Spinal cord (tissue), 10 donors: ENCODE measurements at places on chromosomes 6 and 20.

DNA sequence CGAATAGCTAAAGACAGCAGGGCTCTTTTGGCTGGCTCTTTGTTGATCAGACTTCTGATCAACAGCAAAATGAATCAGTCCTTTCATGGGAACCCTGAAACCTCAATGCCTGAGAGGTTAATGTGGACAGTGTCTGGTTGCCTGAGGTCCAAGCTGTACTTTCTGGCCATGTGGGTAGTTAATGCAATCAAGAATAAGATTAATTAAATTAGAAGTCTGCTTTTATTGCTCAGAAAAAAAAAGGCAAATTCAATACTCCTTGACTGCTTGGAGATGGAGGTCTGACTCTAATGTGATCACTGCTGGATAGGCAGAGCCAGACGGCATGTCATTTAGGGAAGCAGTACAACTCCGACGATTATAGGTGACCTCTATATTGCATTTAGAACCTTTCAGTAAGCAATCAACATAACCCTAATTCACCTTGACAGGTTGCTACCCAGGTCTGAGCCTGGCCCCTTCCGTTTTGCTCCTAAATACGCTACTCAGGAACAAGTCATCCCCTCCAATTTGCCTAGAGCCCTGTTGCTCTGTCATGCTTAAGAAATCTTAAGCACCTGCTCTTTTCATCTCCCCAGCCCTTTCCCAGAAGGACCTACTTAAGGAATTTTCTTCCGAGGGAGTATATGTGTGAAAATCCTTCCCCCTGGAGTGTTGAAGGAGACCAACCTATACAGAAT is 370.0 kb upstream of the SPTLC3 start:
- no peak overlapping the region for H3K4me3 ChIP-seq
- no peaks in the 10 kb centered on the region for H3K27me3 ChIP-seq
- H3K4me1 ChIP-seq = peaks cover 2% of the 10 kb centered on the region
- no peak for DNase-seq

GRCh38 chr6:157669747-157670216 is 153.3 kb upstream of the SNX9 start:
- H3K4me1 ChIP-seq = peaks cover 14% of the 10 kb centered on the region
- no peaks in the 10 kb centered on the region for H3K27me3 ChIP-seq
- peaks cover 12% of the 10 kb centered on the region for H3K36me3 ChIP-seq
- H3K4me3 ChIP-seq = no peak overlapping the region
- peak overlapping the region; percentile 60 for H3K27ac ChIP-seq

DNA sequence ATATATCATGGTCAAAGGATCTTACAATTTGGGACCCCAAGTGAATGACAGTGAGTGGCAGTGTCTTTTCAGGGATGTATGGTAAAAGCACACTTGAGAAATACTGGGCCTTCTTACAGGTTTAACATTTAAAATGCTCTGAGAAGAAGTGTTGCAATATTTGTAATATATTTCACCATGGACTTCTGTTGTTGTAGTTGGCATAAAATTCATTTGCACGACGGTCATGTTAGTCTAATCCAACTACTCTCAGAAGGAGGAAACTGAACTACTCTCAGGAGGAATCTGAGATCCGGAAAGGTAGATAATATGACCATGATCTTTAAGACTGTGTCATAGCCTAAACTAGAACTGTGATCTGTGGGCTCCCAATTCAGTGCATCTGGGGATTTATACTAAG is 700.1 kb downstream of the HDGFL1 start:
- H3K27ac ChIP-seq = no peak overlapping the region
- no peak for DNase-seq
- H3K4me3 ChIP-seq = no peak overlapping the region
- no peaks in the 10 kb centered on the region for H3K27me3 ChIP-seq
- no peaks in the 10 kb centered on the region for H3K4me1 ChIP-seq

- no peak for DNase-seq
- H3K27me3 ChIP-seq = no peaks in the 10 kb centered on the region
- H3K36me3 ChIP-seq = no peaks in the 10 kb centered on the region
- H3K4me3 ChIP-seq = no peak overlapping the region
- no peaks in the 10 kb centered on the region for H3K4me1 ChIP-seq
These were observed 587.9 kb upstream of the FLRT3 start for GRCh38 chr20:14925300-14925699.

GRCh38 chr6:47059216-47059885 is 17.2 kb upstream of the ADGRF1 start:
- H3K4me3 ChIP-seq = no peak overlapping the region
- H3K36me3 ChIP-seq = no peaks in the 10 kb centered on the region
- no peak overlapping the region for H3K27ac ChIP-seq
- no peaks in the 10 kb centered on the region for H3K27me3 ChIP-seq
- no peak for DNase-seq

GRCh38 chr6:46105568-46105967 is 24.2 kb upstream of the ENPP4 start:
- no peak overlapping the region for H3K4me3 ChIP-seq
- no peaks in the 10 kb centered on the region for H3K27me3 ChIP-seq
- H3K27ac ChIP-seq = no peak overlapping the region
- no peaks in the 10 kb centered on the region for H3K4me1 ChIP-seq
- DNase-seq = no peak
- no peaks in the 10 kb centered on the region for H3K36me3 ChIP-seq

DNA sequence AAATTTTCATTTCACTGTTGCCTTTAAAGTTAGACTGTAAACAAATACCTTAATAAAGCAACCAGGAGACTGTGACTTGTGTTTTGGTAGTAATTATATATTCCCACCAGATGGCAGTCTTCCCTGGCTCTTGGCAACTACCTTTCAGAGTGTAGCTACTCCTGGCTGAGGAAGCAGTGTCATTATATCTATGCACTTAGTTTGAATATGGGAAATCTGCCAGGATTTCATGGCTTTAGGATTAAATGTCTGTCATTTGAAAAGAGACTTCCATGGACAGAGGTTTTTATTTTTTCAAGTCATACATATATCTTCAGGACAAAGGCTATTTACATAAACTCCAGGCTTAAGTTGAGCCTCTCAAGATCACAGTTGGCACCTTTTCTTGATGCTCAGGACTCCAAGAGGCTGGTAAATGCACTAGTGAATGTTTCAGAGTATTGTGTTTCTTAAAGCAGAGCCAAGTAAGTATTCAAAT is 160.1 kb downstream of the C6orf58 start:
- no peaks in the 10 kb centered on the region for H3K36me3 ChIP-seq
- H3K27ac ChIP-seq = no peak overlapping the region
- H3K4me1 ChIP-seq = no peaks in the 10 kb centered on the region
- DNase-seq = peak; percentile 60
- H3K4me3 ChIP-seq = no peak overlapping the region

DNA sequence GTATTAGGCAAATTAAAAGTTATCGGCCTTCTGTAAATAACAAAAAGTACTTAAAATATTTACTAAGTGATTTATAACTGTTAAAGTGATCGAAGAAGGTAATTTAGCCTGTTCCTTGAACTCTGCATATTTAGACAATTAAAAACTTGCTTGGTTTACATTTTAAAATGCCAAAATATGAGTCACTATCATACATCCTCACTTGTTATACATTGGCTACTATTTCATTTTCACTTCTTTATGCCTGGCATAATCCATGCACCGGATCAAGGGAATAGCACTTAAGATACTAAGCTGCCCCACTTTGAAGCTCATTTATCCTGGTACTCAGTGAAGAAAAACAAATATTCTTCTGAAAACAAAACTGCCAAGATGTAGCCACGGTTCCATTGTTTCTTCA is 344.6 kb downstream of the UBE3D start:
- no peaks in the 10 kb centered on the region for H3K36me3 ChIP-seq
- H3K27ac ChIP-seq = no peak overlapping the region
- no peaks in the 10 kb centered on the region for H3K4me1 ChIP-seq
- H3K4me3 ChIP-seq = no peak overlapping the region
- DNase-seq = no peak

- DNase-seq = no peak
- H3K27me3 ChIP-seq = no peaks in the 10 kb centered on the region
- H3K4me1 ChIP-seq = no peaks in the 10 kb centered on the region
- no peak overlapping the region for H3K4me3 ChIP-seq
- no peak overlapping the region for H3K27ac ChIP-seq
- H3K36me3 ChIP-seq = no peaks in the 10 kb centered on the region
These were observed 149.5 kb downstream of the RNF144B start for GRCh38 chr6:18536591-18537055.

- H3K4me1 ChIP-seq = no peaks in the 10 kb centered on the region
- no peak for DNase-seq
- H3K27ac ChIP-seq = no peak overlapping the region
- no peaks in the 10 kb centered on the region for H3K27me3 ChIP-seq
- H3K36me3 ChIP-seq = no peaks in the 10 kb centered on the region
These were observed 69.6 kb upstream of the TNFRSF21 start for GRCh38 chr6:47379328-47379727.

- H3K27me3 ChIP-seq = no peaks in the 10 kb centered on the region
- H3K27ac ChIP-seq = no peak overlapping the region
- peaks cover 4% of the 10 kb centered on the region for H3K4me1 ChIP-seq
- no peaks in the 10 kb centered on the region for H3K36me3 ChIP-seq
- peak; percentile 89 for DNase-seq
- no peak overlapping the region for H3K4me3 ChIP-seq
These were observed 4.4 kb upstream of the IBTK start for GRCh38 chr6:82251942-82252341.

GRCh38 chr20:1825507-1825906 is 69.7 kb upstream of the SIRPA start:
- no peaks in the 10 kb centered on the region for H3K36me3 ChIP-seq
- no peak for DNase-seq
- no peak overlapping the region for H3K4me3 ChIP-seq
- peaks cover 31% of the 10 kb centered on the region for H3K4me1 ChIP-seq
- H3K27ac ChIP-seq = no peak overlapping the region

GRCh38 chr20:60104993-60105803 is 147.0 kb downstream of the CDH26 start:
- no peak for DNase-seq
- no peaks in the 10 kb centered on the region for H3K27me3 ChIP-seq
- H3K4me3 ChIP-seq = no peak overlapping the region

DNA sequence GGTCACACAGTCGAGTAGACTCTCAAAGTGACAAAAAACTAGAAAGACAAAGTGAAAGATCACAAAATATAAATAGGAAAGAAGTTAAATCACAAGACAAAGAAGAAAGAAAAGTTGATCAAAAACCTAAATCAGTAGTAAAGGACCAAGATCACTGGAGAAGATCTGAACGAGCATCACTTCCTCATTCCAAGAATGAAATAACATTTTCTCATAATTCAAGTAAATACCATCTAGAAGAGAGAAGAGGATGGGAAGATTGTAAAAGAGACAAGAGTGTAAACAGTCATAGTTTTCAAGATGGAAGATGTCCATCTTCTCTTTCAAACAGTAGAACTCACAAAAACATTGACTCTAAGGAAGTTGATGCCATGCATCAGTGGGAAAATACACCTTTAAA is 31.6 kb upstream of the GJA10 start:
- peaks cover 34% of the 10 kb centered on the region for H3K36me3 ChIP-seq
- H3K27me3 ChIP-seq = no peaks in the 10 kb centered on the region
- no peaks in the 10 kb centered on the region for H3K4me1 ChIP-seq
- H3K27ac ChIP-seq = no peak overlapping the region
- no peak for DNase-seq

GRCh38 chr6:131948692-131949619 is 2.2 kb downstream of the CCN2 start:
- H3K4me1 ChIP-seq = peaks cover 9% of the 10 kb centered on the region
- peaks cover 7% of the 10 kb centered on the region for H3K27me3 ChIP-seq
- no peak for DNase-seq
- H3K4me3 ChIP-seq = peak overlapping the region; percentile 56
- H3K36me3 ChIP-seq = no peaks in the 10 kb centered on the region

GRCh38 chr6:43575105-43575771 is 600 bp downstream of the XPO5 start:
- H3K4me3 ChIP-seq = peak overlapping the region; percentile 96
- H3K4me1 ChIP-seq = peaks cover 16% of the 10 kb centered on the region
- peak; percentile 5 for DNase-seq
- peaks cover 9% of the 10 kb centered on the region for H3K36me3 ChIP-seq

DNA sequence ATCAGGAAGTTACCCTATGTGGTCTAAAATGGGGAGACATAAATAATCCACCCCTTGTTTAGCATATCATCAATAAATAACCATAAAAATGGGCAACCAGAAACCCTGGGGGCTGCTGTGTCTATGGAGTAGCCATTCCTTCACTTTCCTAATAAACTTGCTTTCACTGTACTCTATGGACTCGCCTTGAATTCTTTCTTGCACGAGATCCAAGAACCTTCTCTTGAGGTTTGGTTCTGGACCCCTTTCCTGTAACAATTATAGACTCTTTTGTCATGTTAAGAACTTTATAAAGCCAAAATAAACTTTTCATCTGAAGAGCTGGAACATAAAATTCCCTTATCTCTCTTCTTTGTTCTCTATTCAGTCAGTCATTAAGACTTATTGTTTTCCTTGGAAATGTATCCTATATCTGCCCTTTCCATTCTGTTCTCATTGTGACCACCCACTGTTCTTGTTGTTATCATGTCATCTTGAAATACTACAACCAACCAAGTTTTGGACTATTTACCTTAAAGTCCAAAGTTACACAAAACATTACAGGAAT is 29.3 kb upstream of the ZBTB24 start:
- no peaks in the 10 kb centered on the region for H3K36me3 ChIP-seq
- no peak overlapping the region for H3K4me3 ChIP-seq
- no peak overlapping the region for H3K27ac ChIP-seq
- H3K27me3 ChIP-seq = no peaks in the 10 kb centered on the region
- no peak for DNase-seq
- no peaks in the 10 kb centered on the region for H3K4me1 ChIP-seq

GRCh38 chr20:3672547-3673171 is 9.2 kb downstream of the ADAM33 start:
- peaks cover 4% of the 10 kb centered on the region for H3K36me3 ChIP-seq
- H3K27ac ChIP-seq = no peak overlapping the region
- no peak overlapping the region for H3K4me3 ChIP-seq
- H3K27me3 ChIP-seq = peaks cover 52% of the 10 kb centered on the region

DNA sequence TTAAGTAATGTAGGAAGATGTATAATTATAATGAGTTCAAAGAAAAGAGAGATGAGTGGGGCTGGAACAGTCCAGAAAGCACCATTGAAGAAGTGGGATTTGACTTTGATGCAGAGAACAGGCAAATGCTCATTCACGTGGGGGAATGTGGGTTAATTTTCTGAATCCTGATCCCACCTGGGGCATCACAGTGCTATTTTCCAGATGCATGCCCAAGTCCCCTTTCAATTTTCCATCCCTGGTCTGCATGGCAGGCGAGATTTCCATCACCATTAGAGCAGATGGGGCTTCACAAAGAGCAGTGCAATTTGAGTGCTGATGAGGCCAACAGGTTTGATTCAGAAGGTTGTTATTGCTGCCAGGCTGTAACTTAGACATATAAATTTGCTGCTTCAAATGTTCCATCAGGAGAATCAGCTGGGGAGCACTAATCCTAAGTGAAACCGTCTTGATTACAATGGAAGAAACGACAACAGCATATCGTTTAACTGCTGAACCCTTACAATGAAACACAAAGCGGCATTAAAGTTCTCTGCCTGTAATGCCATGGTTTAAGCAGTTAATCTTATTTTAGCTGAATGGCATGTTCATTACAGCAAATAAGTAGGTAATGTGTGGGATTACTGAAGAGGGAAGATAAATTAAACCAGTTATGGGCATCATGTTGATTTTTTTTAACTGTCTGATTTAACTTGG is 45.2 kb downstream of the OSTM1 start:
- no peak overlapping the region for H3K4me3 ChIP-seq
- no peaks in the 10 kb centered on the region for H3K4me1 ChIP-seq
- peak; percentile 46 for DNase-seq

- DNase-seq = no peak
- no peaks in the 10 kb centered on the region for H3K4me1 ChIP-seq
- no peaks in the 10 kb centered on the region for H3K36me3 ChIP-seq
- H3K4me3 ChIP-seq = no peak overlapping the region
These were observed 42.6 kb upstream of the DEK start for GRCh38 chr6:18306977-18307376.

GRCh38 chr6:117478853-117479231 is 3.6 kb upstream of the DCBLD1 start:
- H3K27me3 ChIP-seq = peaks cover 15% of the 10 kb centered on the region
- H3K27ac ChIP-seq = no peak overlapping the region
- H3K4me3 ChIP-seq = no peak overlapping the region
- H3K36me3 ChIP-seq = no peaks in the 10 kb centered on the region
- H3K4me1 ChIP-seq = peaks cover 15% of the 10 kb centered on the region
